ENCODE measurements at places on chromosomes 5 and 9.
A peak's percentile ranks its signal among the peaks of the same experiment; 100 is the strongest.

- no peak for DNase-seq
Measured at GRCh38 chr5:99177796-99178195, 249.0 kb upstream of the CHD1 start.

DNA sequence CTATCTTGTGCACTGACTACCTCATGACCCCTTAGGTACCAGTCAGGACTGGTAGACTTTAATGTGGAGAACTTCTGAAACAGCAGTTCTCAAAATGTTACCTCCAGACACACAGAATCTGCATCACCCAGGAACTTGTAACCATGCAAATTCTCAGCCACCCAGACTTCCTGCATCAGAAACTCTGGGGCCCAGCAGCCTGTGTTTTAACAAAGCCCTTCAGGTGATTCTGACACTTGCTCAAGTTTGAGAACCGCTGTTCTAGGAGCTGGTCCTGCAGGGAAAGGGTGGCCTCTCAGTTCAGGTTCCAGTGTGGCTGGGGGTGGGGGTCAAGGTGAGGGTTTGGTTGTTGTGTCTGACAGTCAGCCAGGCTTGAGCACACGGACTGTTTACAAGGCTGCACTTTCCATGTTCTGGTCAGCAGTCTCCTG is 28.4 kb downstream of the ZFP62 start:
- DNase-seq, result no peak

DNA sequence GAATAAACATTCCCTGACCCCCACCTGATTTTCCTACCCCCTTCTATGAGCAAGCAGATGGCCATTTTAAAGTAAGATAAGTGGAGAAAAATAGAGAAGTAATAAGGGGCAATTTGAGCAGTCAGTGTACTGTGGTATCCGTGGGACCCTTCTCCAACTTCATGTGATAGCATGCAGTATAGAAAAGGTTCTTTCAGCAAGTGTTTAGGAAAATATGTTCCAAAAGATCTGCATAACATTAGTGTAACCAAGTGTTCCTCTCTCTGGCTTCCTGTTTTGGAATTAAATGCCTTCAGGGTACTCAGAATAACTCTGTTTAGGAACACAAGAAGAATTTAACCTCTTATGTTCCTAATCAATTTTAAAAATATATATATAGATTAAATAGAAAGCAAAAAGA is 134.9 kb downstream of the ATG10 start:
- DNase-seq, result no peak

DNA sequence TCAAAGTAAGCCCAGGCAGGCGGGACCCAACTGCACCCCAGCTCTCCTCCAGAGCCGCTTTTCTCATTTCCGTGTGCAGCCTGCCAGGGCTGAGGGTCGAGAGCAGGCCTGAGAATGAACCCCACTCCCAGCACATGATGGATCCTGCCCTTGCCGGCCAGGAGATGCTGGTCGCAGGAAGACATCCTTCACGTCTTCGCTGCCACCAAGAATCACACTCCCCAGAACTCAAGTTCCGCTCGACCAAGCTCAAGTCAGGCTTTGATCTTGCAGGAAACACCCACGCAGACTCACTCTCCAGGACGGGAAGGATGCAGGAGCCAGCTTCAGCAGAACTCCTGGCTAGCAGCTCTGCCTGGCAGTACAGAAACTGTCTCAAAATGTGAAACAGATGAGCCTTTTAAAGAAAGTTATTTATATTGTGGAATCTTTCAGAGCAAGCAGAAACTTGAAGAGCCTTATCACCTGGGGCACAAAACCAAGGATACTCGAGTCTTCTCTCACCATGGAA is 102.4 kb downstream of the ROR2 start:
- DNase-seq, result no peak

GRCh38 chr5:100311806-100312205 is 223.4 kb upstream of the FAM174A start:
- no peak for DNase-seq

DNA sequence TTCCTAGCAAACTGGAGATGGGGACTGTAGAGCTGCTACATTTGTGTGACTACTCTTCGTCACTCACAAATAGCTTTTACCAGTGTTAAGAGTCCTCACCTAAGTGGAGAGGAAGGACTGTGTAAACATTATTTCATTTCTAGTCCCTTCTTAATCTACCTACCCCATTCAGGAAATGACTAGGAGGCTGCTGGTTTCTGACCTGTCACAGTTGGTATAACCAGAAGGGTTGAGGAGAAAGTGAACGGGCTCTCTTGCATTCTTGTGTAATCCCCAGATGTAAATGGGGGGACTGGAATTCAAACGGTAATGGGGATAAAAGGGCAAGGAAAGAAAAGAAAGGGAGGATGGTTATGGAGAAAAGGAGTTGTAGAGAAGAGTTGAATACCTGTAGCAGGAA is 35.4 kb upstream of the BNIP1 start:
- DNase-seq, result no peak

DNA sequence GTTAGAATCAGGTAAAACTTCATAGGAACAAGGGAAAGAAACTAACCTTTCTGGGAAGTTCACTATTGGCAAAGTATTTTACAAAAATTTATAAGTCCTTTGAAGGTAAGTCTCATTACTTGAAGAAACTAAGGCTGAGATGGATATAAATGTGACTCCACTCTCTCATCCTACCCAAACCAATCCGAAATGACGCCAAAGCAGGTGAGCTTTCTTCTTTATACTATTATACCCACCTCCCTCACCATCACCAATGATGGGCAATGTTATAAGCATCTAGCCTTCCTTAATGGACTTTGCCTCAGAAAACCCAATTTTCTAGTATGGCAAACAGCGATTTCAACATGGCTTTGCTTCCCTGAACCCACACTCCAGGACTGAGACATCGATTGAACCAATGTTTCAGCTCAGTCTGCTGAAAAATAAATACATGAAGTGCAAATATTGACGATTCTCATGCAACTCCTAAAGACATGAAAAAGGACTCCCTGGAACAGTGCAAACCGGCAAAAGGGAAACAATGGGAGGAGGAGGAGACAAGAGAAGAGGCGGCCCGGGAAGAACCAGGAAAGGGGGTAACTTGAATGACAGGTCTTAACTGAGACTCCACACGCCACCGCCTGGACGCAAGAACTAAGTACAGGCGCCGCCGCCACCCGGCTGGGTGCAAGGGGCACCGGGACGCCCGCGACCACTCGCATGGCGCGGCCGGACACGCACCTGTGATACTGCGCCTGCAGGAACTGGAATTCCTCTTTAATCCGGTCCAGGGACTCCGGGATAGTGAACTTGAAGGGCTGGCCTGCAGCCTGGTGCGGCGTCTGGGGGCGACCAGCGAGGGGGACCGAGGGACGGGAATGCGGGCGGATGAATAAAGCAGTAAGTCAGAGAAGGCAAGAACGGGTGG is 2.5 kb downstream of the TLE1 start:
- peak; percentile 90 for DNase-seq

DNA sequence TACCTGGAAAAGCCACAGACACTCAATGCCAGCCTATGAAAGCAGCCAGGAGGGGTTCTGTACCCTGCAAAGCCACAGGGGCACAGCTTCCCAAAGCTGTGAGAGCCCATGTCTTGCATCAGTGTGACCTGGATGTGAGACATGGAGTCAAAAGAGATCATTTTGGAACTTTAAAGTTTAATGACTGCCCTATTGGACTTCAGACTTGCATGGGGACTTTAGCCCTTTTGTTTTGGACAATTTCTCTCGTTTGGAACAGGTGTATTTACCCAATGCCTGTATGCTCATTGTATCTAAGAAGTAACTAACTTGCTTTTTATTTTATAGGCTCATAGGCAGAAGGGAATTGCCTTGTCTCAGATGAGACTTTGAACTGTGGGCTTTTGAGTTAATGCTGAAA is 244.9 kb upstream of the TYRP1 start:
- DNase-seq, result no peak

DNA sequence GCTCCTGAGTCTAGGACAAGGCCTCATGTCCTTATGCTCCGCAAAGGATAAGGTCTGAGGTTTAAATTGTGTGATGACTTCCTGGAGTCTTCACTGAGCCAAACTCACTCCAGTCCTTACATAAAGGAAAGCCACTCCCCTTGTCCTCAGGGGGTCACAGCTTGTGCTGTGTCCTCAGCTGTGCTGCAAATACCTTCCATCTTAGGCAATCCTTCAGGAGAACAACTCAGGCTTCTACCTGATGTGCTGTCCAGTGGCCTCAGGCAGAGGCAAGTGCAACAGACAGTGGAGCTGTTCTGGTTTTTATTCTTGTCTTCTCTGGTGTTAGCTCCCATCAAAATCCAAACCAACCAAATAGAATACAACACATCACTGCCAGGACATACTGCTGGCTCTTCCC is 151.5 kb downstream of the TAF11L14 start:
- no peak for DNase-seq

- no peak for DNase-seq
Measured at GRCh38 chr9:135774239-135774747, 72.3 kb downstream of the KCNT1 start.

DNA sequence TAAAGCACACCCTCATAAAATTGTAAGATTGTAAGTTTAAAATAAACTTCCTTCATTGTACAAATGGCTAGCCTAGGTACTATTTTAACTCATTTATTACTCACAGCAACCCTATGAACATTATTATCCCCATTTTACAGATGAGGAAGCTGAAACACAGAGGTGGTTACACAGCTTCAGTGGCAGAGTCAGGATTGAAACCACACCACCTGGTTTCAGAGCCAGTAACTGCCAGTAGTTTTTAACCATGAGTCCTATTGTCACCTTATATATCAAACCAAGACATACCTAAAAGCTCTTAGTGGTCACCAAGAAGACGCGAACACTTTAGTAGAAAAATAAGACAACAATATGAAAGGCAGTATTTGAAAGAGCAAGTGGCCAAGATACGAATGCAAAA is 16.1 kb downstream of the SH3GL2 start:
- no peak for DNase-seq

DNA sequence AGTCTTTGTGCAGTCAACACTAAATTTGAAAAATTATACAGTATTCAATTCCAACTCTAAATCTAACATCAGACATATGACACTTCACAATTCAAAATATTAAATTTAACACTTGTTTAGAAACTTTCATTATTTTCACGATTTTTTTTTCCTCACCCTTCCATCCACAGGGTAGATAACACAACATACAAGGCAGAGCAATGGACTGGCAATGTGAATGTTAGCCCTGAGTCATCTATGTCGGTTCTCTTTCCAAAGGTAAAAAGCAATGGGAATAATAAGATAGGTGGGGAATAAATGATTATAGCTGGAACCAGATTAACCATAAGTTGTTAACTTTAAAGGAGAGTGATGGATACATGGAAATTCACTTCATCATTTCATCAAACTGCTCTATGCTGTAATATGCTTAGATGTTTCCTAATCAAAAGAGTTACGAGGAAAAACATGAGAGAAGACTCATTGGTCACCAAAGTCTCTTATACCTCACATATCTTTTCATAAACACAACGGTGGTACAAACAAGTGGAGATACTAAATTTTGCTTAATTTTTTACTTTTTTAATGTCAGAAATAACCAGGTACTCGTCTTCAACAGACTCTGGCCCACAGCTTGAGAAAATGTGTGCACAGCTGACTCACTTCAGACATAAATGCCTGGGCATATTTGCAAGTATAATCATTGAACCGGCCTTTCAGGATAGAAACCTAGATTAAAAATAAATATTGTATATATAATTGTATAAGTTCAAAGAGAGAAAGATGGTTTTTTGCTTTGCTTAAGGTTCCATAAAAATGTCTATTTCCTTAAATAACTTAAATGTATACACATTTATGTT is 23.0 kb downstream of the RFX3 start:
- DNase-seq, result no peak

- DNase-seq, result peak; percentile 35
Measured at GRCh38 chr5:158979749-158980521, 119.8 kb downstream of the EBF1 start.

DNA sequence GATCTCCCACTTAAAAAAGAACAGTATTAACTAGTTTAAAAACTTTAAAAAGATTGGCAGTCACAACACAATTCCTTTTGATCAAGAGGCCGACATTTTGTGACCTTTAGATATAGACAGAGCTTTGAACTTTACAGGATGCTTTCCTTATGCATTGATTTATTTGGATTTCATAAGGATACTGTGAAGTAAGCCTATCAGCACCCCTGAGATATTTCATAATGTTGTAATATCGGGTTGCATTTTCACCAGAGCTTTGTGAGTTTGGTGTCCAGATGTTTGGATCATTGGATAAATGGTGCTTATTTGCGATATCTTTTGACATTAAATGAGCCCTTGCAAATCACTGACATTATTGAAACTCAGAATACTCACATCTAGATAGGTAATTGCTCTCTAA is 7.7 kb downstream of the PALM2AKAP2 start:
- DNase-seq, result no peak

GRCh38 chr9:127449332-127449966 is 1.8 kb downstream of the RPL12 start:
- no peak for DNase-seq

GRCh38 chr5:180353048-180353979 is at the start of gene GFPT2:
Gene GFPT2 (minus strand): TSS chr5:180353336. CDS start chr5:180353217, 119 bp downstream.
- DNase-seq, result peak; percentile 97

DNA sequence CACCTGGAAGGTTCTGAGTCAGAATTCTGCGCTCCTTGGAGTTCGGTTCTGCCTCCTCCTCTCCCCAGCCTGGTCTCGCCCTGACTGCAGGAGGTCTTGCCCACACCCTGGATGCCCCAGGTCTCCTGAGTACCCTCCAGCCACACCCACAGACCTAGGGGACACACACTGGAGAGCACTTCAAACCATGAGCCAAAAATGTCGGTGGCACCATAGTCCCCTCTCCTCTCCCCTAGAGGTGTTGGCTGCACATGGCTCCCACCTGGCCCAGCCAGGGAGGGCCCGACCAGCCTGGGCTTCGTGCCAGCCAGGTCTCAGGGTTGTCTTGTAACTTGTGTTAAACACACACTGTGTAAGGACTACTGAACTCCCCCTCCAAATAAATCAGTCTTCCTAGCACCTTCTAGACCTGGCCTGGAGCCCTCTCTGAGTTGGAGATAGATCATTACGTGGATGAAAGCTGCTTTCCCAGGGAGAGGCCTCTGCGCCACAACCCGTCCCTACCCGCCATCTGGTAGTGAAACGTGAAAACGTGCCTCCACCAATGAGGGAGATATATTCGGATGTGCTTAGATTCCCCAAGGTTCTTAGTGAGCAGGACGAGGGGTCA is 49.9 kb upstream of the CTSL start:
- DNase-seq, result no peak

DNA sequence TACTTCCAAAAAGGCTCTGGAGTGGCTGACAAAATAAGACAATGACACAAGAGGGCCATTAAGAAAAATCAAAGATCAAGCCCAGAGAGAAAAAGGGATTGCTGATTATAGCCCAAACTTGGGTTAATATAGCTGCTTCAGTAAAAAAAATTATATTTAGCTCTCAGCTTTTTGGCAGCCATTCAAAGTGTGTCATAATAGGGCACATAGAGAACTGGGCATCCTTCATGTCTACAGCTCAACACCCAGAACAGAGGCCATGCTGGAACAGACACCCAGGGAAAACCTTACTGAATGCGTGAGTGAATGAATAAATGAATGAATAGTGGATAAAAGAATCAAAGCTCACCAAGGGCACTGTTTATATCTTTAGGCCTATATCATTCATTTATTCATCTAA is 110.1 kb downstream of the SLIT3 start:
- no peak for DNase-seq

- no peak for DNase-seq
Measured at GRCh38 chr5:113692466-113692865, 179.0 kb downstream of the YTHDC2 start.

Data from RWPE1 (cell line).